Right atrium auricular region (tissue), 2 donors: ENCODE measurements at places on chromosomes 12 and 14.

DNA sequence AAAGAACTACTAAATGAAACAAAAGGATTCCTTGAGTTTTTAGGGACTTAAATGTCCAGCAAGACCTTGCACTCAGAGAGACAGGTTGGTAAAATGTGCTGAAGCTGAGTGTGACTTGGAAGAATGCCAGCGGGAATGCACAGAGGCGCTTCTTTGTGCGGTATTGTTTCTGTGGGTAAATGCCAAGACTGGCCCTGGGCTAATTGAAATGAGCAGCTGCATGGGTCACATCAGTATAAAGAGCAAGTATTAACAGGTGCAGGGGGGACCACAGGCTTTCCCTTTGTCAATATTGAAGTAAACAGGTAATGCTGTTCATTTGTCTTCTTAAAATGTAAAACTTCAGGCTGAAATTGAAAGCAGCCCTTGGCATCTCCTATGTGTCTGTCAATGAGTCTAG lies 74.3 kb downstream of the LMO3 start:
- no peak overlapping the region for H3K27ac ChIP-seq
- no peak overlapping the region for H3K4me3 ChIP-seq
- H3K27me3 ChIP-seq: no peaks in the 10 kb centered on the region
- no peak for DNase-seq
- no peaks in the 10 kb centered on the region for H3K4me1 ChIP-seq
- H3K36me3 ChIP-seq: no peaks in the 10 kb centered on the region

GRCh38 chr14:56419750-56420149 lies 159.8 kb upstream of the TMEM260 start:
- H3K36me3 ChIP-seq: no peaks in the 10 kb centered on the region
- H3K4me1 ChIP-seq: no peaks in the 10 kb centered on the region
- no peaks in the 10 kb centered on the region for H3K27me3 ChIP-seq
- no peak overlapping the region for H3K27ac ChIP-seq
- no peak for DNase-seq
- no peak overlapping the region for H3K4me3 ChIP-seq

DNA sequence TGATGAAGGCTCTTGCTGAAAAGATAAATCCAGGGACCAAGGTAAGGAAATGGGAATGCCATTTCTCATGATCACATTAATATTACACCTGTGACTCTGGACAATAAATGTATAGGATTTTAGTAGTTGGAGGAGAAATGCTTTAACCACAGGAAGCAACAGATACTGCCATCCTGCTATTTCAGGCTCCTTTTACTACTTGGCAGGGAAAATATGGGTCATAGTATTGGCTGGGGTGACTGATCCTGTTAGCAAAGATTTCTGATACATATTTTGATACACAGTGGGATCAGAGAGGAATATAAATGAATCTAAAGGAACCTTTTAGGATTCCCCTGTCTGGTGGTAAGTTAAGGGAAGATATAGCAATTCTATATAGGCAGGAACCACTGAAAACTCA lies 115.0 kb downstream of the IGF1 start:
- H3K36me3 ChIP-seq: no peaks in the 10 kb centered on the region
- H3K4me1 ChIP-seq: no peaks in the 10 kb centered on the region

DNA sequence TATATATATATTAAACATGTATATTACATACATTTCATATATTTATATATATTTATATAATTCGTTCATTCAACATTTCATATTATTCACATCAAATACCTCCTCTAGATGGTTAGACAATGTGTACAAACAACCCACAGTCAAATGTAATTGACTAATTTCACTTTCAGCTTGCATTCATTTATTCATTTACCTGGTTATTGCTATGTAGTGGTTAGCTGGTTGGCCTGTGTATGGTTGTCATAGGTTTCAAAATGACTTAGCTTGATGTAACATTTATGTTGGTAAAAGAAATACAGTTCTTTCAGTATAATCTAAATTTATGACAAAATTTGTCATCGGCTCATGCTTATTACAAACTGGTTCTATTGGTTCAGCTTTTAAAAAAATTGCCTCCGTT lies 389 bp downstream of the OR4K13 start:
- no peaks in the 10 kb centered on the region for H3K27me3 ChIP-seq
- no peak overlapping the region for H3K27ac ChIP-seq
- no peaks in the 10 kb centered on the region for H3K4me1 ChIP-seq
- H3K4me3 ChIP-seq: no peak overlapping the region
- no peaks in the 10 kb centered on the region for H3K36me3 ChIP-seq

- H3K4me1 ChIP-seq: peaks cover 57% of the 10 kb centered on the region
- peak overlapping the region; percentile 99 for H3K27ac ChIP-seq
- no peaks in the 10 kb centered on the region for H3K27me3 ChIP-seq
Measured at GRCh38 chr14:93112891-93113677, 2.6 kb downstream of the ITPK1 start.
